ENCODE measurements at places on chromosomes 2 and 18.

DNA sequence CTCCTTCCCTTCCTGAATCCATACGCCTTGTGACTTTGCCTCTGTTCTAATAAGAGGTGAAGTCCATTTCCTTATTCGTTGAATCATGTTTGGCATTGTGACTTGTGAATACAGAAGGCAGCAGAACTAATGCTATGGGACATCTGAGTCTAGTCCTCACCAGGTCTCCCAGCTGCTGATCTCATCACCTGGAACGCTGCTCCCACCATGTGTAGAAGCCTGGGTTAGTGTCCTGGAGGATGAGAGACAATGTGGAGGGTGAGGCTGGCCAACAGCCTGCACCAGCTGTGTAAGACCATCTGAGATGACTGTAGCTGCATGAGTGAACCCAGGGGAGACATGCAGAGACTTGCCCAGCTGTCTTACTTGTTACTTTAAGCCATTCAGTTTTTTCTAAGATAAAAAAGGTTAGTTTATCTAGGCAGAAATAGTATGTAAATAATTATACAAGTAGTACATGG, 3.5 kb upstream of the HAAO start:
- no peak for DNase-seq

- no peak for DNase-seq
These were observed 42.2 kb downstream of the TPO start for GRCh38 chr2:1455466-1455865.

GRCh38 chr2:152874955-152875354, 156.5 kb downstream of the ARL6IP6 start:
- no peak for DNase-seq

GRCh38 chr18:23156134-23156533, 20.8 kb downstream of the CABLES1 start:
- DNase-seq, result no peak

DNA sequence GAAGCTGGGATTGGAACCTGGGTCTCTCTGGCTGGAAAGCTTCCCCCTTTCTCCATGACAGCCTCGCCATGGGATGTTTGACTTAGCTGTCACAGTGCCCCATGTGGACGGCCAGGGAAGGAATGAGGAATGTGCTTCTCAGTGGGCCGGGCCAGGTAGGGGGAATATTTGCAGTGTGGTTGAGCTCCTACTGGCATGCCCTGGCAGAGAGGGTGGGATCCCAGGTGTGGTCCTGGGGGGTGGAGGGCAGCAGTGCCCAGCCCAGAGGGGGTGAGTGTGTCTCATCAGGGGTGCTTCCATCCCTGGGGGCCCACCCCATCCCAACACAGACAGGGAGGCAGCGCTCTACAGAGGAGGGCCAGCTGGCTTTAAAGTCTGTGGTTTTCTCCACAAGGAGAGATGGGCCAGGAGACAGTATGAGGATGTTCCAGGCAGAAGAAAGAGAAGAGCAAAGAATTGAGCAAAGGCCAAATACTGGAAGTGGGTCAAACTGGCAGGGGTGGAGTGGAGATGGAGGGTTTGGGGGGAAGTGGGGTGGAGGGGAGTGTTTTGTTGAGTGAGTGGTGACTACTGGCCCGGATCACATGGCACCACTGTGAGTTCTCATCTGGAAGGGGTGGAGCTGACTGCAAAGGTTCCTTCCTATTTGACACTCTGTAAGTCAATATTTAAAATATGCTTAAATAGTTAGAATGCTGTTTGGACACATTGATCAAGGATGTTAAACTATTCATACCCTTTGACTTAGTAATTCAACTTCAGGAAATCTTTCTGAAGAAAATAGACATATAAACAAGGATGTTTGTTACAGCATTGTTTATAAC, 94.0 kb downstream of the MYCN start:
- no peak for DNase-seq

DNA sequence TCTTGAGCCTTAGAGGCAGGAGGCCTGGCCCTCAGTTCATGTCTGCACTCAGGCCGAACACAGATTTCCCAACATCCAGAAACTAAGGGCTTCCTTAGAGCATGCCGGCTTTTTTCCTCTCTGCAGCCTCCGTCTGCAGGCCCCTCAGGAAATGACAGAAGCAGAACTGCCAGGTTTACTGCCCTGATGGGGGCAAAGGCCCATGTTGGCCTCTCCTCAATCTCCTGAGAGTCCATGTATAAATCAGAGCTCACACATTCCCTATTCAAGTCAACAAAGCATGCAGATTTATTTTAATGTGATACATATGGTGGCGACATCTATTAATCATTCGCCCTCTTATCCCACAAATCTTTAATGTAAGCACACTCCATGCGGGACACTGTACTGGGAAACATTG, 475.6 kb upstream of the HS6ST1 start:
- no peak for DNase-seq
